Cerebellar cortex (tissue), 1 donor: ENCODE measurements at places on chromosomes 6 and 20.

DNA sequence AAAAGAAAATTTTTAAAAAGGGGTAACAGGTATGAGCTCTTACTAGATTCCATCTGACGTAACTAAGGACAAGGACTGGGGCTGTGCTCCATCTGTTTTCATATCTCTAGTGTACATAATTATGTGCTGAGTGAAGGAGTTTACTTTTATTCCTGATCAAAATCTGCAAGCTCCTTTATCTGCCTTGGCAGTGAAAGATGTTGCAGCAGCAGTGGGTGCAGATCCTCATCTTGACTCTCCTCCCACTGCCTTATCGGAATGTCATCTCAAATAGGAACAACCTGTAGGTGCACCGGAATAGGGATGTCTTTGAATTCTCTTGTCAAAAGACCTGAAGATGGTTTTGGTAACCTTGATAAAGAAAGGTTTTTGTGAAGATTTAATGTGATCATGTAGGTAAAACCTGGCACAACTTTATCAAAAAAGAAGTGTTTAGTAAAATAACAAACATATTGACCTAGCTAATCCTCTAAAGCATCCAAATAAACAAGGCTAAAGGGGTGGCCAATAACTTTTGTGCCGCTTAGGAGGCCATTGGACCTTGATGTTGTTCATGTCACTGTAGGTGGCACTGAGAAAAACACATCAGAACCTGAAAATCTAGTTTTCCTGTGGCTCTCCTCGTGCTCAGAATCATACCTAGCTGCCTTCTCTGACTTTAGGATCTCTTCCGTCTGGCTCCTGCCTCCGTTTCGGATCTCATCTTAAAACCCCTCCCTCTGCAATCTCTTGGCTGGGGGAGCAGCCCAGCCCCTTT lies 19.0 kb upstream of the SLC16A10 start:
- DNase-seq, result no peak

- peak; percentile 55 for DNase-seq
These were observed 38.5 kb upstream of the AHI1 start for GRCh38 chr6:135535989-135536414.

DNA sequence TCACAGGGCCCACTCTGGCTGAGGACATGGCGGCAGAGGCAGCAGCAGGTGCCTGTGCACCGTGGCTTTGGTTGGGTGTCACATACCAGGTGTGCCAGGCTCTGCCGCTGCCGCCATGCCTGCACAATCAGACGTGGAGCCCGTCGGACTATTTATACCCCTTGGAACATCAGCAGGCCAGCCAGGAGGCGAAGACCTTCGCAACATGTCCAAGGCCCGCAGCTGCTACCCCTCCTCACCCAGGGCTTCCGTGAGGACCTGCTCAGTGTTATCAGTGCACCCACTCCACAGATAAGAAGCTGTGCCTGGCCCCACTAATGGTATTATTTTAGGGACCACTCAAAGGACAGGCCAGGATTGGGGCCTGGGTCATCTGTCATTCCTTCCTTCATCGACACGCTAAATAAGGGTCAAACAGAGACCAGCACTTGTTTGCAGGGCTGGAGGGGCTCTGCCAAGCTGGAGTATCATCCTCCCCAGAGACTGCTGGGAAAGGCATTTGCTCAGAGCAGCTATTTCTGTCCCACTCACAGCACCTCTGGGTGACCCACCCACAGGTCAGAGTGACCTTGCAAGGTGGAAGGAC lies 109.2 kb downstream of the BMP7 start:
- DNase-seq, result no peak

DNA sequence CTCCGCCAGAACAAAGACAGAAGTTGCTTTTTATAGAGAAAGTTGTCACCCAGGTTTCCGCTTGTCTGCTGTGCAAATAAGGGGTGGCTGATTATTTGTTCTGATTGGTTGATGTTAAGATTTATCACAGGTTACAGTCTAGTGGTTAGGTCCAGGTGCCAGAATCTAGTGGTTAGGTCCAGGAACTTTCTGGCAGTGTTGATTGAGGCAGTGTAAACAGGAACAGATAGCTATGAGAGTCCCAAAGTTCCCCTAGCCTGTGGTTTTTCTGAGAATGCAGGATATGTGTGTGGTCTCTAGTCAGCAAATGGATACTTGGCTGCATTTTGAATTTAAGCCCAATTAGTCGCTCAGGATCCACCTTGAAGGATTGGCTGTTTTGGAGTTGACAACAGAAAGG lies 148.0 kb downstream of the TMEM200A start:
- DNase-seq, result no peak

- DNase-seq, result no peak
These were observed 91.8 kb upstream of the TNFAIP3 start for GRCh38 chr6:137775227-137775626.

DNA sequence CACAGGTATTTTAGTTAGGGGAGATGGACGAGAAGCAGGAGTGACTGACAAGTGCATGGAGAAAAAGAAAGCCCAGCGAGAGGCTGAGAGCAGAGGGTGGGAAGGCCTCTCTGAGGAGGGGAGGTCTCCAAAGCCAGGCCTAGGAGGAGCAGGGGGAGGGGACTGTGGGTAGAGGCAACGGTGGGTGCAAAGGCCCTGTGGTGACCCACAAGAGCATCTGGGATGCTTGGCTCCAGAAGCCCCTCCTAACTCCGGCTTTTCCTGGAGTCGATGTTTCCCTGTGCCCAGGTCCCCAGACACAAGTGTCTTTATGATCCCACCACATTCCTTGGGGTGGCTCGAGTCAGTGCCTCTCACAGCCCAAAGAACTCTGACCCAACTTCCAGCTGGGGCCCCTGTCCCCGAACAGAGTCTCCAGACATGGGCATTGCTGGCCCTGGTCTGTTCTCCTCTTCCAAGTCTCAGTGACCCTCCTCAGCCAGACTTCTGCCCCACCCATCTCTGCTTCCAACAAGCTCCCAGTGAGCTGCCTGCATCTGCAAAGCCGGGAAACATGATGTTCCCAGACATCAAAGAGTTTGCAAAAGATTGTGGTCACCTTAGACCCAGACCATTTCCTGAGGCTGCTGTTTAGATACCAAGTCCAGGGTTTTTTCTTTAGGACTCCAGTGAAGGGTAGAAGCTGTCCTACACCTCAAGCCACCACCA lies 11.1 kb upstream of the BMP7 start:
- no peak for DNase-seq

- DNase-seq, result no peak
These were observed 344.8 kb downstream of the THBS2 start for GRCh38 chr6:168908887-168909286.

- DNase-seq, result no peak
These were observed 16.2 kb upstream of the FUCA2 start for GRCh38 chr6:143527677-143528076.

- DNase-seq, result no peak
These were observed 16.6 kb downstream of the SNRPC start for GRCh38 chr6:34773916-34774315.

GRCh38 chr20:370151-370600 lies 10.4 kb upstream of the TRIB3 start:
- DNase-seq, result no peak

- peak; percentile 78 for DNase-seq
These were observed 35.7 kb upstream of the HLA-E start for GRCh38 chr6:30453508-30454116.

DNA sequence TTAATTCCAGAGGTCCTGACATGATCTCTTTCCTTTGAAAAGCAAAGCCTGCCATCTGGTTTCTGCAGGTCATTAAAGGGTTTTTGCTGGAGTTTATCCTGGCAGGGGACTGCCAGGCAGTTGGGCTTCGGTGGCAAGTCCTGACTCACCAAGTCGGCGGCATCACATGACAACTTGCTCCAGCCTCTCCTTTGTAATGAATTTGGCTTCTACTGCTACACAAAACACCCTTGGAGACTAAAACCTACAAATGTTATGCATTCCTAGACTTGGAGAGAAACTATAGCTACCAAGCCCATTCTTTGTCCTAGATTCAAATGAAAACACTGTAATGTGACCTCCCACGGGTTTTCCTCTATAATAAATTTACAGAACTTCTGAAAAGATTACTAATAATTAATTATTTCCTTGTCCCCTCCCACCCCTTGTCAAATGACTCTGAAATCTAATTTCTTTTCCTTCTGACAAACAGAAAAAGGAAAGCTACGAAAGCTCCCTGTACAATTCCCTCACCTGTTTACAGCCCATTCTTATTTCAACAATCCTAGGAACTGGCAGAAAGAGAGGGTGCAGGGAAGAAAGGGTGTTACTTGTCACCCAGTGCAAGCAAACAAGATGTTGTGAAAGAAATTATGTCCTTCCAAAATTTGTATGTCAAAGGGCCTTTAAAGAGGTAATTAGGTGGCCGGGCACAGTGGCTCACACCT lies 62.9 kb downstream of the QRSL1 start:
- no peak for DNase-seq

DNA sequence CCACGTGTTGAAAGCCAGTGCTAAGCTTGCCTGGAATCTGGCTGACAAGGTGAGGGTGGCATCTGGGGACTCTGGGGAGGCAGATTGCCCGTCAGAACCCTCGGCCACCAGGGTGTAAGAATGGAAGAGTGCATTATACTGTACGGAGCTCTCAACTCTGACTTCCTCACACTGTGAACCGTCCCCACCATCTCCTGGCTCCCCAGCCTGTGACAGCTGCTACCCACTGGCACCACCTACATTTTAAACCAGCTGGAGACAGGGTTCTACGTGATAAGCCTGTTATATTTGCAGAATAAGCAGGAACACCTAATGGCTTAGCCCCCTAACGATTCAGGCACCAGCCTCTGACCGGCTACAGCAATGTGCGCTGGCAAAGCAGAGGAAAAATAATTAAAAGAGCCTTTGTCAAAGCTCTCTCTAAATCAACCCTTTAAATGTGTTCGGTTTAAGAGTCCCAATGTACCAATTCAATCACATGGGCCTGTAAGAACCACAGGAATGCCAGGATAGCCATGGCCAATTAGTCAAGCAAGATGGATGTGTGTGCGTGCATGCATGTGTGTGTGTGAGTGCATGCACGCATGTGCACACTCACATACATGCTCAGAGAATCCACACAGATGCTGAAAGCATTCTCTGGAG lies 89.1 kb upstream of the TAB2 start:
- DNase-seq, result no peak

- no peak for DNase-seq
These were observed 14.9 kb upstream of the PANK2 start for GRCh38 chr20:3874194-3874844.

GRCh38 chr6:145147559-145147958 lies 587.8 kb downstream of the EPM2A start:
- no peak for DNase-seq

GRCh38 chr20:396619-397431 lies 11.3 kb upstream of the RBCK1 start:
- no peak for DNase-seq

DNA sequence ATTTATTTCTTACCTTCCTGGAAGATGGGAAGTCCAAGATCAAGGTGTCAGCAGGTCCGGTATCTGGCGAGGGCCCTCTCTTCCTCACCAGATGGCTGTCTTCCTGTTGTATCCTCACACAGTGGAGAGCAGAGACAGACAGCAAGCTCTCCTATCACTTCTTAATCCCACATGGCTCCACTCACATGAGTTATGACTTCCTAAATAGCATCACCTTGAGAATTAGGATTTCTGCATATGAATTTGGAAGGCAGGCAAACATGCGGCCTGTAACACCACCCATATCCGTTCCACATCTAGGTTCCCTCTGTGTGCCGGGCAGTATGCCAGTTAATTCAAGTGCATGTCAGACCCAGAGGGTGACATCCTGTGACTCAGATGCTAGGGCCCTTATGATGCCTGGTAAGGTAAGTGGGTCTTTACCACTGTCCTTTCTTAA lies 2.1 kb downstream of the RAET1E start:
- peak; percentile 55 for DNase-seq

GRCh38 chr6:8536122-8536521 lies 100.8 kb upstream of the SLC35B3 start:
- no peak for DNase-seq

- DNase-seq, result no peak
These were observed 250.1 kb downstream of the SYNE1 start for GRCh38 chr6:152387091-152387490.

DNA sequence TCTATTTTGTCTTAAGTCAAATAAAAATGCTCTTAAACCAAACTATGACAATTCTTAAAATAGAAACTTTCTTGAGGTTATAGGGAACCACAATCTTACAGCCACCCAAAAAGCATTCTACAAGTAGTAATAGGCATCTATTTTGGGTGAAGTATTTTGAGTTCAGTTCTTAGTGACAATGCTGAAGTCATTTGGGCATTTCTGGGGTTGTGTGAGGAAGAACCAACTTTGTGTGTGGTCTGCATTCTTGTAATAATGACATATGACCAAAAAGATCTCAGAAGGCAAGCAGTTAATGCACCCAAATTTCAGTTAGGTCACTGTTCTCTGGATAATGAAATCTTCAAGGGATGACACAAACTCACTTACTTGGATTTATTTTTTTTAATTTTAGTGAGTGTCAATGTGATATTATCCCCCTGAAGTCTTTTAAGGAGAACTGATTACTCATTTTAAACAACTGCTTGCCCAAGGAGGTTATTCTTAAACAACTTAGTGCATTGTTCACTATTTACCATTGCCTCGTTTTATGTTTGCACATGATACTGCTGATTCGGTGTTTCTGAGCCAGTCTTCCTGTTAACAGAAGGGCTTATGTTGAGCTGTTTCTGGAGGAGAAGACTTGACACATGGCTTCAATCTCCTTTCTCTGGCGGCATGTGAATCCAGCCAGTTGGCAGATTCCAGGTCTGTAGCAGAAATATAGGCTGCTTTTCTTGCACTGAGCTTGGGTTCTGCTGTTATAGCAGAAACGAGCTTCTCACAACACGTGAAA lies 618.9 kb downstream of the BCKDHB start:
- DNase-seq, result peak; percentile 5

DNA sequence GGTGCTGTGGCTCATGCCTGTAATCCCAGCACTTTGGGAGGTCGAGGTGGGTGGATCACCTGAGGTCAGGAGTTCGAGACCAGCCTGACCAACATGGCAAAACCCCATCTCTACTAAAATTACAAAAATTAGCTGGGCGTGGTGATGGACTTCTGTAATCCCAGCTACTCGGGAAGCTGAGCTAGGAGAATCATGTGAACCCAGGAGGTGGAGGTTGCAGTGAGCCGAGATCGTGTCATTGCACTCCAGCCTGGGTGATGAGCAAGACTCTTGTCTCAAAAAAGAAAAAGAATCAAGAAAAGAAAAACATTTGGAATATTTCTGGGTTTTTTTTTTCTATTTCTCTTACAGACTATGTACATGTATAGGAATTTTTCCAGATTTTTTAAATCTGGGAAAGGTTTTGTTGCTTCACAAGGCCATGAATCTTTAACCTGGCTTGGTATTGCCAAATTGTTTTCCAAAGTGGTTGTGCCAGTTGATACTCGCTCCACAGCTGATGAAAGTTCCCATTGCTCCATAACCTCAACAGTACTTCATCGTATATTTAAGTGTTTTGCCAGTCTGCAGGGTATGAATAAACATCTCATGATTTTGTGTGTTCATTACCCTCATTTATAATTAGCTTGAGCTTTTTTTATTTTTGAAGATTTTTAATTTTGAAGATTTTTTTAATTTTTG lies 33.5 kb downstream of the RNF217 start:
- DNase-seq, result no peak

GRCh38 chr6:43926634-43927531 lies 156.9 kb downstream of the VEGFA start:
- no peak for DNase-seq

- DNase-seq, result no peak
These were observed 2.3 kb downstream of the KCNK15 start for GRCh38 chr20:44748005-44748370.
